Activated naive CD4-positive, alpha-beta T cell treated with anti-CD3 and anti-CD28 coated beads for 36 hours (primary cell): ENCODE measurements at places on chromosomes 4 and X. TPM values are rescaled to one million over a fixed set of nuclear protein-coding genes. Genes with fewer than 3 reads are reported as not detected.

DCK gene
- 34.1 TPM for total RNA-seq

GRCh38 chr4:111480510-111480909, 664.7 kb upstream of the FAM241A start:
- no peaks in the 10 kb centered on the region for H3K36me3 ChIP-seq
- H3K27ac ChIP-seq: no peak overlapping the region
- no peaks in the 10 kb centered on the region for H3K27me3 ChIP-seq
- no peak for DNase-seq
- no peak overlapping the region for H3K4me3 ChIP-seq

NPY5R gene
- not detected for total RNA-seq

DNA sequence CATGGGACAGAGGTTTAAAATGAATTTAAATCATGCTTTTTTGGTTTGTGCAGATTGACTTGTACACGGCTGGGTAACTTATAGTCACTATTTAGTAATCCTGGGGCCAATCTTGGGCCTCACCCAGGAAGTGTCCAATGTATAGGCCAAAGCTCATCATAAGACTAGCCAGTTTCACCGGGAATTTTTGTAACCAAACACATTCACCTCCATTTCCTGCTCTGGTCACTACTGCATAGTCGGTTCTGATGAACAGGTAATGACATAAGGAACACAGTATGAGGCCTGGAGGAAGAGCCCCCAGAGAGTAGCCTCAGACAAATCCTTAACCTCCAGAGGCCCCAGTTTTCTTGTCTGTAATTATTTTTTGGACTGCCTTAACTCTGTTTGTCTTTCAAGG, 81.9 kb downstream of the HPRT1 start:
- peaks cover 1% of the 10 kb centered on the region for H3K4me1 ChIP-seq
- peaks cover 18% of the 10 kb centered on the region for H3K27me3 ChIP-seq
- H3K27ac ChIP-seq: no peak overlapping the region
- H3K36me3 ChIP-seq: no peaks in the 10 kb centered on the region

PCSK1N gene
- 1.9 TPM for total RNA-seq

UGT2B11 gene
- total RNA-seq: not detected

SHROOM4 gene
- not detected for total RNA-seq

DNA sequence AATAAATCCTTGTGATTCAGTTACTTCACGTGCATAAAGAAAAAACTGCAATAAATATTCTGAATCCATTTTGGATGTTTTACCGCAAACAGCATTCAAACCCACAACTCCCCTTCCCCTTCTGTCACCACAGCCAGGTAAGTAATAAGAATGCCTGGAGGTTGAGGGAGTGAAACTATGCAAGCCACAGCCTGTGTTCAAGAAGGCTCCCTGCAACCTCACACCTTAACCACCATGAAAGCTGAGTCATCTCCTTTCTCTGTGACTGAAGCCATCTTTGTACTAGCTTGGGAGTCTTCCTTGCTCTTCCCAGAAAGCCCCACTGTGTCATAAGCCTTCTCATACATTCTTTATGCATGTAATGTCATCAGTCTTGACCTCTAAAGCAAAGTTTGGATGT, 297.0 kb upstream of the PUDP start:
- H3K4me3 ChIP-seq: no peak overlapping the region
- H3K27me3 ChIP-seq: no peaks in the 10 kb centered on the region
- H3K27ac ChIP-seq: no peak overlapping the region
- DNase-seq: peak; percentile 11
- H3K4me1 ChIP-seq: no peaks in the 10 kb centered on the region

- H3K4me1 ChIP-seq: no peaks in the 10 kb centered on the region
- no peak overlapping the region for H3K27ac ChIP-seq
- H3K36me3 ChIP-seq: no peaks in the 10 kb centered on the region
- no peaks in the 10 kb centered on the region for H3K27me3 ChIP-seq
These were observed 372.6 kb upstream of the CTSO start for GRCh38 chr4:156326246-156326645.

- no peak overlapping the region for H3K4me3 ChIP-seq
- no peaks in the 10 kb centered on the region for H3K27me3 ChIP-seq
- peak; percentile 89 for DNase-seq
- H3K4me1 ChIP-seq: peaks cover 62% of the 10 kb centered on the region
- peaks cover 23% of the 10 kb centered on the region for H3K36me3 ChIP-seq
- peak overlapping the region; percentile 94 for H3K27ac ChIP-seq
These were observed 172.0 kb downstream of the PTTG2 start for GRCh38 chr4:38132107-38132673.

- no peak for DNase-seq
- peaks cover 4% of the 10 kb centered on the region for H3K27me3 ChIP-seq
- H3K36me3 ChIP-seq: no peaks in the 10 kb centered on the region
- H3K27ac ChIP-seq: no peak overlapping the region
These were observed 288.5 kb downstream of the USP46 start for GRCh38 chr4:52370576-52370975.
